ENCODE measurements at places on chromosomes 12 and 14.

- DNase-seq, result no peak
Observed at GRCh38 chr12:90010089-90010488, 301.5 kb upstream of the ATP2B1 start.

DNA sequence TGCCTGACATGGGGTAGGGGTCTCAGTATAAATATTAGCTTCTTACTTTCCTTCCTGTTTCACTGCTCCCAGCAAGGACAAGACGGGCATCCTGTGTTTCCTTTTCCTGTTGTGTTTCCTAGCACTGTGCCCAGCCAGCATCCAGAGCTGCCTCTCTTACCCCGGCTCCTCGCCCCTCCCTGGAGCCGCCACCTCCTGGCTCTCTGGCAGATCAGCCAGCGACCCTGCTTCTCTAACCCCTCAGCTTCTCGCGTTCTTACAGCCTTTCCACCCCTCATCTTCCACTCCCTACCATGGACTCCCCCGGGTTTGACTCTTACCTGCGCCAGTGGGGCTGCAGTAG lies 17.8 kb downstream of the HDAC7 start:
- DNase-seq, result no peak

DNA sequence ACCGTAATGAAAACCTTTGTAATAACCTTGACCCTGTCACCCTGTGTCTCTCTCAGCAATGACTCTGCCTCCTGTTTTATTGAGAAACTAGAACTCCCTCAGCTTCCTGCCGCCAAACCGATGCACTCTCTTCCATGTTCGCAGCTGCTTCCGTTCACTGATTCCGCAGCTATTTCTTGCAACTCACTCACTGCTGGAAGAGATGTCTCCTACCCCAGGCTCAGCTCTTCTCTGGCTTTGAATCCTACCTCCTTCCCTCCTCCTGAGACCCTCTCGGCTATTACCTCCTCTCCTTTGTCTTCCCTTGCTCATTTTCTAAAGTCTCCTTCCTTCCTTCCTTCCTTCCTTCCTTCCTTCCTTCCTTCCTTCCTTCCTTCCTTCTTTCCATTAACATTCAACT lies 71.0 kb downstream of the ESRRB start:
- DNase-seq, result no peak

DNA sequence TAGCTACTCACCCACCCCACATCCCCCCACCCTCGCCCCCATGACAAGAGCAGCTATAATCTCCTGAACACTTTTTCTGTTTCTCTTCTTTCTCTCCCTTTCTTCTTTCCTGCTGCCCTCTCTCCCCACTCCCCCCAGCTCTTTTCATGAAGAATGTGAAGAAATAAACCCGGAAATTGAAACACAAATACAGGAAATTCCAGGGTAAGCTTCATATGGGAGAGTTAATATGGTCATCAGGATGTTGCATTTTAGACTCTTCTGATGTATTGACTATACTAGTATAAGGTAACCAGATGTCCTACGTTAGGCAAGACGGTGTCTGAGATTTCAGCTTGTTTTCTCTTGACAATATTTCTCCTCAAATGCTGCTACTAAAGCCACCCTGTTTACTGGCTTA lies 41.6 kb upstream of the LRIG3 start:
- DNase-seq, result no peak

GRCh38 chr12:57430112-57430930 lies 522 bp downstream of the R3HDM2 start:
- no peak for DNase-seq

DNA sequence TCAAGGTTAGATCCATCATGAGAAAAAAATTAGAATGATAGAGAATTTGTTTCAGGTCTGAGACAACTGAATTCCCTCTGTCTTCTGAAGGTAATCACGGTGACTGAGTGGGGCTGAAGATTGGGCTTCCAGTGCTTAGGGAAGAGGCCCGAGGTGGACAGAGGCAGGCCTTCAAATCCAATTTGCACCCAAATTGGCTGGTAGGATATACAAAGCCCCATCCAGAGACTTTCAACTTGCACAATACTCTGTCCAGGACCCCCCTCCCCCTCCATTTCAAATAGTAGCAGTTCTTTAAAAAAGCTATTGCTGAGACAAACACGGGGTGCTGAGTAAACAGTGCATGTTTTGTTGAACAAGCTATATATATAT lies 3.6 kb upstream of the FOXG1 start:
- DNase-seq, result no peak

- DNase-seq, result no peak
Observed at GRCh38 chr14:68412505-68413465, 380.1 kb downstream of the ZFP36L1 start.

GRCh38 chr14:92398888-92399636 lies 76.1 kb downstream of the SLC24A4 start:
- no peak for DNase-seq

GRCh38 chr12:110373962-110374611 lies 29.4 kb downstream of the ANAPC7 start:
- DNase-seq, result no peak

DNA sequence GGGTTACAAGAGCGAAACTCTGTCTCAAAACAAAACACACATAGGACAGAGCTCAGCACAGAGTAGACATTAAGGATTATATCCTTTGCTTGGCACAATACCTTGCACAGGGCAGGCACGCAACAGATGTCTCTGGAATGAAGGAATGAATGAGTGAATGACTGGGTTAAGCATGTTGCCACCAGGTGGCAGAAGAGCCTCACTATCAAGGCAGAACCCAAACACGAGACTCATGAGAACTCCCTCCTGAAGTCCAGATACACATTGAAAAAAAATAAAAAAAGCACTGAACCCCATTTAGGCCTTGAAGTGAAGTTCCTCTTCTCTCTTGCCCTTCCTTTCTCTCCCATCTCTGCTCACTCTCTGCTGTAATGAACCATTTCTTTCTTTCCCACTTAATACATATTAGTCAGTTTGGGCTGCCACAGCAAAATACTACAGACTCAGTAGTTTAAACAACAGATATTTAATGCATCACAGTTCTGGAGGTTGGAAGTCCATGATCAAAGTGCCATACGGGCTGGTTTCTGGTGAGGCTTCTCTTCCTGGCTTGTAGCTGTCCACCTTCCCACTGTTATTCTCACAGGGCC lies 26.6 kb upstream of the LTA4H start:
- peak; percentile 45 for DNase-seq

GRCh38 chr12:29082522-29082921 lies 66.6 kb upstream of the FAR2 start:
- DNase-seq, result no peak

DNA sequence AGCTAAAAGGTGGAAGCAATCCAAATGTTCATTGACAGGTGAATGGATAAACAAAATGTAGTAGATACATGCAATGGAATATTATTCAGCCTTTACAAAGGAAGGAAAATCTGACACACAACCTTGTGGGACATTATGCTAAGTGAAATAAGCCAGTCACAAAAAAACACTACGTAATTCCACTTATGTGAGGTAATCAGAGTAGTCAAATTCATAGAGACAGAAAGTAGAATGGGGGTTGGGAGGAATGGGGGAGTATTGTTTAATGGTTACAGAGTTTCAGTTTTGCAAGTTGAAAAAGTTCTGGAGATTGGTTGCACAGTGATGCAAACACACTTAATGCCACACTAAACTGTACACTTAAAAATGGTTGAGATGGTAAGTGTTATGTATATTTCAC lies 62.8 kb downstream of the LIN52 start:
- no peak for DNase-seq

GRCh38 chr14:104268725-104269436 lies 130.5 kb downstream of the KIF26A start:
- DNase-seq, result no peak

DNA sequence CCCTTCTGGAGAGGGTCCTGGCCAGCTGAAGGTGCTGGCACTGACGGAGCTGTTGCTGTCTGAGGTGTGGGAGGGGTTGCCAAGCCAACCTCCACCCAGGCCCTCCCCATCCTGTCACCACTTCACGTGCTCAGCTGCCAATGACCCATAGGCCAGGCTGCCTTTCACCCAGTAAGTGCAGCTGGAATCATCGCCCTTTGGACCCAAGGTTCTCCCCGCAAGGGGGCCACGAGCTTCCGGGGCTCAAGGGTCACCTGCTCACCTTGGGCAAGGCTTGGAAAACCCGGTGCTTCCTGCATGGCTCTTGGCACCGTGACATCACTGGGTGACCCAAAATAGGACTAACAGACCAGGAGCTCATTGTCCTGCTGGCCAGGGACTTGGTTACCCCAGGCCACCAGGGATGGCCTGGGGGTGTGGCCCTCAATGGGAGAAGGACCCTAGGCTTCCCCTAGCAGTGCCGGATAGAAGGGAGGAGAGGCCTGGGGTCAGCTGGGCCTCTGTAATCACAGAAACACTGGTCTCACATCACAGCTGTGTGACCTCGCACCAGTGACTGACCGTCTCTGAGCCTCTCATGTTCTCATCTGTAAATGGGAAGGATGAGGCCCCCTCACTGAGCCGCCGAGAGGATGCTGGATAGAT lies 51.3 kb downstream of the CCDC85C start:
- DNase-seq, result no peak

DNA sequence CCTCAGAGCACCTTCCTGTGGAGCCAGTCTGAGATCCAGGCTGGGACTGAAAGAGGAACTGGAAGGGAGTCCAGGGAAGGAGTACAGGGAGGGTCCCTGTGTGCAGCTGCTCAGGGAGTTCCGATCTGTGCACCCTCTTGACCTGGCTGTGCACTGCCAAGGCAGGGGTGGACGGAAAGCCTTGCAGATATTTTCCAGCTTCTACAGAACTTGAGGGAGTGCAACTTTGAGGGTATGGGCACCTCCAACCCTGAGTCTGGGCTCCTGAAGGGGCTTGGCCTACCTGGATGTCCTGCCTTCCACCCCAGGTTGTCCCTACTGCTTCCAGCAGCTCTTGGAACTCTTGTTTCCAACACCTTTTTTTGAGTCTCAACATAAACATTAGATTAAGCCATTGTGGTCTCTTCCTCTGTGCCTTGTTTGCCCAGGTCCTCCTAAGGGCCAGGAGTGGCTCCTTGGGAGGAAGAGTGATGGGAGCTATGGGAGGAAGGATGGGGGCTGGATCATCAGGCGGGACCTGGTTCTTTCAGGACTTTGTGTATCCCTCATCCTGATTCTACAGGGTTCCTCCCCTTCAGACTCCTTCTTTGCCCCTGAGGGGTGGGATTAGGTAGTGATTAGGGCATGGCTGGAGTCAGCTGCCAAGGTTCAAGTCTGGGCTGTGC lies 3.5 kb downstream of the KRT7 start:
- DNase-seq, result no peak
